ENCODE measurements at places on chromosomes 12 and 14.

GRCh38 chr12:131905630-131906091 lies 11.2 kb downstream of the ULK1 start:
- DNase-seq, result no peak

DNA sequence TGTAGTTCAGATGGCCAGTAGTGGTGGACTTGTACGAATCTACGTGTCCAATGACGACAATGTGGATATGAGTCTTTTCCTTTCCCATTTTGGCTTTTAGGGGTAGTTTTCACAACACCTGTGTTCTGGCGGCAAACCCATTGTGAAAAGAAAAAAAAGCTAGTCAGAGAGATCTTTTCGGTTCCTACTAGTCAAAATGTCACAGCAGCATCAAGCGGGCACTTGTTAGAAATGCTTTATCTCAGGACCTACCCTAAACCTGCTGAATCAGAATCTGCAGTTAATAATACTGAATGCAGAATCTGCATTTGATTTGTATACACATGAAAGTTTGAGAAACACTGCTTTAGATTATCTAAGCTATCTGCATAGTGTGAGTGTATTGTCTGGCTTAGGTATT lies 18.3 kb downstream of the AEBP2 start:
- DNase-seq, result no peak

GRCh38 chr14:64388533-64389285 lies 556 bp downstream of the MTHFD1 start:
- no peak for DNase-seq

- DNase-seq, result no peak
Measured at GRCh38 chr12:110933326-110933974, 13.1 kb upstream of the MYL2 start.

DNA sequence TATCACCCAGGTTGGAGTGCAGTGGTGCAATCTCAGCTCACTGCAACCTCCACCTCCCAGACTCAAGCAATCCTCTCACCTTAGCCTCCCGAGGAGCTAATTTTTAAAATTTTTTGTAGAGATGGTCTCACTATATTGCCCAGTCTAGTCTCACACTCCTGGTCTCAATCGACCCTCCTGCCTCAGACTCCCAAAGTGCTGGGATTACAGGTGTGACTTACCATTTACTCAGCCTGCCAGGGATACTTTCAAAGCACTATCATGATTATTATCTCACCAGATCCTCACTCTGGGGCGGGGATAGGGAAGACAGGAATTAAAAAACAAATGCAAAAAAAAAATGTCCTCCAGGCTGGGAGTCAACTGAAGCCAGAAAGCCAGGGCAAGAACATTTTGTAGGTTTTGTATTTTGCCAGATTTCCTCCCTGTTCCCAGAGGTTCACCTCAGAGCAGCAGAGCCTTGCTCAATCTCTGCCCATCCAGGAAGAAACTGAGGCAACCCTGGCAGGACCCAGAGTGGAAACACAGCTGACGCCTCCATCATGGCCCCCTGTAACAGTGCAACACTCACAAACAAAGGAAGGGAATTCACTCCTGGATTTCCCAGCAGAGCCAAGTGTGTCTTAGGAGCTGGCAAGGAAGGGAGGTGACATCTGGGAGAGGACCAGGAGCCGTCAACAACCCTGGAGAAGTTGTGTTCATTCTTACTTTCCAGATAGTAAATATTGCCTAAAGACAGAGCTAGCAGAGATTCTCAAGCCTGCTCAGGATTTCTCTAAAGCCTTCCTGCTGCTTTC lies 73.9 kb downstream of the IRF2BPL start:
- DNase-seq, result no peak

GRCh38 chr12:83003026-83003425 lies 316.3 kb downstream of the TMTC2 start:
- DNase-seq, result no peak

GRCh38 chr14:88195676-88196075 lies 127.4 kb downstream of the KCNK10 start:
- no peak for DNase-seq

DNA sequence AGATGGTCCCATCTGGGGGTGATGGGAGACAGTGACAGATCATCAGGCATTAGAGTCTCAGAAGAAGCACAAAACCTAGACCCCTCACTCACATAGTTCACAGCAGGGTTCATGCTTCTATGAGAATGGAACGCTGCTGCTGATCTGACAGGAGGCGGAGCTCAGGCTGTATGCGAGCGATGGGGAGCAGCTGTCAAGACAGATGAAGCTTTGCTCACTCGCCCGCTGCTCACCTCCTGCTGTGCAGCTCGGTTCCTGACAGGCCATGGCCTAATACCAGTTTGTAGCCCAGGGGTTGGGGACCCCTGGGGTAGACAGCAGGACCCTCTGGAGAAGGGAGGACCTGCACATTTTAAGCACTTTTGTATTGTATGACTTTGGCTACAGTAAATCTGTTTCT lies 111.2 kb downstream of the LGMN start:
- no peak for DNase-seq

- DNase-seq, result no peak
Measured at GRCh38 chr12:253116-253831, 9.4 kb downstream of the SLC6A13 start.

- no peak for DNase-seq
Measured at GRCh38 chr12:132389026-132389425, 59.6 kb upstream of the GALNT9 start.

GRCh38 chr12:130990034-130990433 lies 36.3 kb downstream of the ADGRD1 start:
- DNase-seq, result no peak

- DNase-seq, result no peak
Measured at GRCh38 chr12:8034802-8035201, 2.3 kb downstream of the FOXJ2 start.

- DNase-seq, result no peak
Measured at GRCh38 chr14:81286574-81287370, 66.0 kb upstream of the GTF2A1 start.

GRCh38 chr14:23633160-23633701 lies 2.9 kb upstream of the DHRS2 start:
- DNase-seq, result no peak

GRCh38 chr14:74587363-74587707 lies 24.7 kb downstream of the LTBP2 start:
- no peak for DNase-seq

DNA sequence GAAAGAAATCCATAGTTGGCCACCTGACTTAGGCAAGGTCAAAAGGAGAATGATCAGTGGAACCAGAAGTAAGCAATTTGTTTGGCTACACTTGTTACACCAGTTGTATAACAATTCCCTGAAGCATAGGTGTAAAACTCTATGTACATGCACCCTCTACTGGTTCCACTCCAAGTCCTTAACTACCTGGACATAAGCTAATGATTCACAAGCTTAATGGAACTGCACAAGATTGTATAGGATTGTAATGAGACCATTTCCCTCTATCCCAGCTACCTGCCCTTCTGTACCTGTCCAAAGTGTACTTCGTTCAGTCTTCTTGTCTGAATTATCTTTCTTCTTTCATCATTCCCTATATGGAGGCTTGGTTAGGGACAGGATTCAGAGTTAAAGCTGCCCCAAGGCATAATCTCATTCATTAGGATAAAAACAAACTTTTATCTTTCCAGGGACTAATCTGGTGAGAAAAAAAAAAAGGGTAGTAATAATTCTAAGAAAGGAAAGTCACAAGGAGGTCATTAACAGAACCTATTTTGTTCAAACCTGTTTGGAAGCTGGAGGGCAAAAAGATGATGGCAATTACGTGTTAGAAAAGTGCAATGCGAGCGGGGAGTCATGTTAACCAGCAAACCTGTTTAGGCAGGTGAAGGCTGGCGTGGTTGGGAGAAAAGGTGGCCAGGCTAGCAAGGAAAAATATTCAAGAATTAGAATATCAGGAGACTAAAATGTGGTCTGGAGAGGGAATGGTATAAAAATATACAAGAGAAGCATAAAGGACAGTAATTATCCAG lies 2.8 kb upstream of the TMEM52B start:
- DNase-seq, result no peak

GRCh38 chr14:57009585-57010515 lies 199.6 kb upstream of the OTX2 start:
- no peak for DNase-seq

GRCh38 chr14:68535404-68536017 lies 257.4 kb downstream of the ZFP36L1 start:
- no peak for DNase-seq

DNA sequence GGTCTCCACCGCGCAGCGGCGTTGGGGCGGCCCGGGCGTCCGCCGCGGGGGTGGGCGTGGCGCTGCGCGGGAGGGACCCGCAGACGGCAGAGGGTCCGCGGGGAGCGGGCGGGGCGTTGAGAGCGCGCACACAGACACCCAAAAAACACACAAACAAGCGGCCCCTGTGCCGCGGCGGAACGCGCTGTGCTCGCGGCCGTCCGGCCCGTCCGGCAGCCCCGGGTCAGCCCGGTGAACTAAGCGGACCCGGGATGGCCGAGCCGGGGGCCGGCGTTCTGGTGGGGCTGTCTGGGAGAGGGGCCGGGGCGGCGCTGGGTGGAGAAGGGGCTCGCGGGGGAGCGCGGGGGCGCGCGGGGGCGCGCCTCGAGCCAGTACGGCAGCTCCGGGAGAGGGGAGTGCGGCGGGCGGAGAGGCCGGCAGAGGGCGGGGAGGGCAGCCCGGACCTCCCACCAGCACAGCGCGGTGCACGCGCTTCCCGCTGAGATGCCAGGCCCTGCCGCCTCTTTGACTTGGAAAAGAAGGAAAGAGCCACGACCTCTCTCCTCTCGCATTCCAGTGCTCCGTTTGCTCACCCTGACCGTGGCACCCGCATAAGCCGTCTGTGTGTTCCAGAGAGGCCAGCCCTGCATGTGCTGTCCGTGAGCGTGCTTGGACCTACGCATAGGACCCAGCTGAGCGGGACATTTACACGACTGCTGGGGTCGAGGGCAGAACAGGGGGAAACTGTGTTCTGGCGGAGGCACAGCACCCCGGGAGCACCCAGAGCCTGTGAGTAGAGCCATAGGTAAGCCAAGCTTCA lies 10.3 kb downstream of the SLC6A12 start:
- no peak for DNase-seq

GRCh38 chr12:13175499-13175898 lies 21.0 kb upstream of the EMP1 start:
- peak; percentile 32 for DNase-seq

- no peak for DNase-seq
Measured at GRCh38 chr14:92866181-92866752, 56.7 kb upstream of the CHGA start.

DNA sequence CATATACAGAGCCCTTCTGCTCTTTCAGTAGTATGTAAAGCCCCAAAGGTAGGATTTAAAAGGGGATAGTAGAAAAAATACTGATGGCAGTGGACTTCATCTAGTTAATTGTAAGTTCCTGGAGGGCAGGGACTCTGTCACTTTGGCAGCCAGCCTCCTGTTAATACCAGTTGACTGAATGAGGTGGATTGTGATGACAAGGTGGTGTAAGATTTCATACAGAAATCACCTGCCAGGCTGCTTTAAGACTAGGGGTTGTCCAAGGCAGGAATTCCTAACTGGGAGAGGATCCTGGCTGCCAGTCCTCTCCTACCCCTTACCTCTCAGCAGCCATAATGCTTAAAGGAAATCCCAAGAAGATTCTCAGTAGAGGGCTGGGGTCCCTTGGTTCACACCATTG lies 7.3 kb downstream of the DYRK2 start:
- no peak for DNase-seq

GRCh38 chr12:92502417-92503028 lies 200.3 kb upstream of the PLEKHG7 start:
- DNase-seq, result no peak

DNA sequence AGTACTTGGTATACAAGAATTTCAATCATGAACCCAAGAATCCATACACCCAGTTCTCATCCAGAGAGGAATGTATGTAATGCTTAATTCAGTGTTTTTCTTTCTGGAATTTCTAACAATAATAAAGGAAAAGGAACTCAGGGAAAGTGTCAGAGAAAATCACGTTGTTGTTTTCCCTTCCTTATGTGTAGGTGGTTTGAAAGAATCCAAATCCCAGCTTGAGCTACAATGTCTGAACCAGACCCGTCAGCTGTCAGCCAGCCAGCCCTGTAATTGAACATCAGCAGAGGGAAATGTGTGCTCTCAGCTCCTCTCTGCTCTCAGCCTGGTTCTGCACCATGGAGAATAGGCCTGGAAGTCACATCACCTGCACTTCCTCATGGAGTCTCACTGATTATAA lies 126.5 kb downstream of the TMEM30B start:
- no peak for DNase-seq

DNA sequence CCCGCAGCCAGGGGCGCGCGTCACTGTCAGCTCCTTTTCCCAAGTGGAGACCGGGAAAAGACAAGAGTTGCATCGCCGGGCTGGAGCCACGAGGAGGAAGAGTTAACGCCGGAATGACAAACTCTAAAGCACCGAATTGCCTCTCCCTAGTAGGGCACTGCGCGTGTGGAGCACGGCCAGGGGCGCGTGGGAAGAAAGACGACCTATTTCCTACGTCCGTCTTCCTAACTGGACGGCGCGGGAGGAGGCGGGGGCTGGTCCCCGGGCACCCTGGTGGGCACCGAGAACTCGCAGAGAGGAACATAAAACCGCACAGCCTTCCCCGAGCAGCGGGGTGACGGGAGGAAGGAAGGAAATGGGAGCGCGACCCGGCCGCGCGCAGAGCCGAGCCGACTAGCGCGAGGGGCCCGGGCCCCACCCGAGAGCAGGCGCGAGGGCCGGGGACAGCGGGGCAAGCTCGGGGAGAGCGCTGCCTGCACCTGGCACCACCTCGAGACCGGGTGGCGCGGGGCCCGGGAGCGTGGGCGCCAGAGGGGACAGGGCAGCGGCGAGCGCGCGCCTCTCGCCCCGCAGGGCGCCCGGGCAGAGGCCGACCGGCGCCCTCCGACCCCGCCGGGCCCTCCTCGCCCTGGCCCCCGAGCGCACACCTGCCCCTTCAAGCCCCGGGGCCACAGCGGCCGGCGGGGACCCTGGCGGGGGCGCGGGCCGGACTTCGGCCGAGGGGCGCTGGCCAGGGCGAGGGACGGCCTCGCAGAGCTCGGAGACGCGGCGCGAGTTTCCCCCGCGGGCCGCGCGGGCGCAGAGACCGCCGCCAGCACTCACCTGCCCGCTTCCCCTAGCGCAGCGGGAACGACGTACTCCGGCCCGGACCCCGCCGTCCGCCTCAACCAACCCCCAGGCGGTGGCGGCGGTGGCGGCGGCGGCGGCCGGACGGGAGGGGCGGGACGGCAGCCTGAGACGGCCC lies at the start of gene SETD3:
TSS of gene SETD3 (minus strand) at position 954 of the 964 bp plus-strand sequence. CDS start 15,054 bp downstream, outside the sequence.
- DNase-seq, result peak; percentile 52

DNA sequence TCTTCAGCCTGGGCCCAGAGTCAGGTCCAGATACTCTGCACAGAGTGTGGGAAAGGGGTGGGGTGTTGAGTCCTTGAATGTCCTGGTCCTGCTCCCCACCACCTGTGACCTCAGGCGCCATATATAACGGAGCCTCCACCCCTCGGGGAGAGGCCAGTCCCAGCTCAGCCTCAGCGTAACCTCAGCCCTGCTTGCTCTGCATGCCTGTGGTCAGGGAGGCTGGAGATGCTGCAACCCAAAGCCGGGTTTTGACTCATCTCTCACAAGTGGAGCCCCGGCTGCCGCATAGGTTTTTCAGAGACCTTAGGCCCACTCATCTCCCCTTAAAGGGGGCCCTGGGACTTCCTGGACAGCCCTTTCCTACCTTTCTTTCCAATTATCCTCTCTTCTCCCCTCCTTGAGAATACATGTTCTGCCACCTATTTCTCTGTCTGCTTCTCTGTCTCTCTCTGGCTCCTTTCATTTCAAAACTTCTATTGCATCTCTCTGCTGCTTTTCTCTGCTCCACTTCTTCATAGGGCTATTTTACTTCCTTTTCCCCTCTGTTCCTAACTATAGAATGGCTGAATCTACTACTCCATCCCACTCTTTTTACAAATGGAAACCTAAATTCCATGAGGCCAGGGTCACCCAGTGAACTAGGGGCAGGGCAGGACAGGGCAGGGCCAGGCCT lies 1.2 kb downstream of the ITGB7 start:
- peak; percentile 95 for DNase-seq

Data from H54 (cell line).